ENCODE measurements at places on chromosomes 5 and 9.

DNA sequence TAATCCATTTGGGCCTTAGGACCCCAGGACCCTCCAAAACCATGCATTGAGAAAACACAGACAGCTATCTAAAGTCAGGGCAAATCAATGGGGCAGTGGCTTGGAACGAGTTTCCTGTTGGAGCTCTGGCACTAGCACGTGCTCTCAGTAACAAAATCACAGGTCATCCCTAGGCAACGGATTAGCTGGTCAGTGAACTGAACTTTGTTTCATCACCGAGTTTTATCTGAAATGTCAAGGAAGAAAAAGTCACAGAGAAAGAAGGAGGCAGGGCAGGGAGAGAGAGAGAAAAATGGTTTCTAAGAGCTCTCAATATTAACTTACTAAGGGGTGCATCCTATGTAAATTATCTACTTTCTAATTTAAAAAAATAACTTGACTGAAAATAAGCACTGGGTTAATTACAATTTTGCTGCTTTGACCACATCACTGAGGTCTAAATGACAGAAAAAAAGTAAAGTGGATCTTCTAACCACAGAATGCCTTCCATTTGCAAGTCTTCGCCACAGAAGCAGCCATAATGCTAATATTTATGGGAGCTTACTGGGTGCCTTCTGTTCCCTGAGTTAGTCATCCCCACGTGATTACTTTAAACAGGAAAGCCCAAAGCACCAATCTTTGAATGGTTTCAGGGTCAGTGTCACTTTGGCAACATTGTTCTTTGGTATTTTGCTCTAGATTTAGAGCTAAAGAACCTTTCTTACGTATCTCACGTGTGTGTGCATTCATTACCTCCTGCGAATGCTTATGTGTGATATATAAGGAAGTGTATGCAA, 503.9 kb downstream of the RASEF start:
- no peak for DNase-seq

DNA sequence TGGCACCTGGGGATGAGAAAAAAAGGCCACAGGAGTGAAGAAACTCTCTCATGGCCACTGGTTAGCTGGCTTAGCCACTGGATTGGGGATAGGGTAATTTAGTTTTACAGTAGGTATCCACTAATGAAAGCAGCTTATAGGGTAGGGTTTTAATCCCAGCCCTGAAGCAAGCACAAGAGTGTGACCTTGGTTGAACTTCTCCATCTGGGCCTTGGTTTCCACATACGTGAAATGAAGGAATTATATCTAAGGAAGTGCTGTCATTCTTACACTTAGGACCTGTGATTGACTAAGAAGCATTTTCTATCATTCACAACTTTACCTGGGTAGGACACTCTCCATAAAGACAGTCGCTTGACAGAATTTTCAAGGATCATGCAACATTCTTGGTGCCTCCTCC, 49.6 kb downstream of the FAT2 start:
- DNase-seq = no peak

GRCh38 chr5:31161781-31162181, 31.7 kb upstream of the CDH6 start:
- no peak for DNase-seq

DNA sequence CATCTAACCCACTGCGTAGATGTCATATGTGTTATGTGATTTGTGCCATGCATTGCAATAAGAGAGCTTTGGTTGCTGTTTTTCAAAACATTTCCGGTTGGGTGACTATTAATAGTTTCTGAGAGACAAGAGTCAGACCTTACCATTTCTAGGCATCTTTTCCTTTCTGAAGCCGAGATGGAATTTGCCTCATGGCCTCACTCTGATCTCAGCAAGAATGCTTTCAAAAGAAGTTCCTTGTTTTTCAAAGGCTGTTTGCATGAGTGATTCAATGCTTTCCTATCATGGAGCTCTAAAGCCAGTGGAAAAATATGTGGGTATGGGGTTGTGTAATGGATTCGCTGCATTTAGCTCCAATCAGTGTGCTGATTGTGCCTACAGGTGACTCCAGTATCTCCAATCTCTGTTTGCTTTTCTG, 203.1 kb upstream of the PPP1R2B start:
- no peak for DNase-seq

DNA sequence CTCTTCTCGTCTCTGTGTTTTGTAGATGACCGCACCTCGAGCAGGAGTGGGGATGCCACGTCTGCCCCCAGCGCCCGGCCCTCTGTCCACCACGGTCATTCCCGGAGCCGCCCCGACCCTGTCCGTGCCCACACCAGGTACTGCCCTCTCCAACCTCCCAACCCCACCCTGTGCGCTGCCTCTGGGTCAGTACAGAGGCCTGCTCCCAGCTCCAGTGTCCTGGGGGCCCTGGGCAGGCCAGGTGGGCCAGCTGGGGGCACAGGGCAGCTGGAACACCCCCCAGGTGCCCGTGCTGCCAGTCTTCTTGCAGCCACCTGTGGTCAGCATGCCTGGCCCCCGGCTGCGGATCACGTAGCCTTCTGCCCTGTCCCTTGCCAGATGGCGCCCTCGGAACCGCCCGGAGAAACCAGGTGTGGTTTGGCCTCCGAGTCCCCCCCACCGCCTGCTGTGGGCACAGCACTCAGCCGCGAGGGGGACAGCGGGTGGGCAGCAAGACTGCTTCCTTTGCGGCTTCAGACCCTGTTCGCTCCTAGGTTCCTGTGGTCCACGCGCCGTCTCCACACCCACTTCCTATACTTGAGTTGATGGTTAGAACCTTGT, 133.7 kb downstream of the WNK2 start:
- DNase-seq = no peak

DNA sequence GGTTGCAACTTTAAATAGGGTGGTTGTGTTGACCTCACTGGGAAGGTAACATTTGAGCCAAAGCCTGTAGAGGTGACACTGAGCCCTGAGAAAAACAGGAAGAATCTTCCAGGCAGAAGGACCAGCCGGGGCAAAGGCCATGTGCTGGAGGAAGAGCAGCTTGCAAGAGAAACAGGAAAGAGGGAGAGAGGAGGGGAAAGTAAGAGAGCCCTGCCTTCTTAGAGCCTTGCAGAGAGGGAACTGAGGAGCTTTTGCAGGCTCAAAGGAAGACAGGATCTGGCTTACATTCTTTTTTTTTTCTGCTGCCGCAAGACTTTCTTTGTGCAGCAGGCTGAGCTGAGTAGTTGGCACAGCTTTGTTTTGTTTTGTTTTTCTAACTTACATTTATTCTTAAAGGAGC, 17.4 kb downstream of the C9orf153 start:
- DNase-seq = no peak

GRCh38 chr9:113746486-113746885, 129.6 kb upstream of the ZNF618 start:
- DNase-seq = no peak

DNA sequence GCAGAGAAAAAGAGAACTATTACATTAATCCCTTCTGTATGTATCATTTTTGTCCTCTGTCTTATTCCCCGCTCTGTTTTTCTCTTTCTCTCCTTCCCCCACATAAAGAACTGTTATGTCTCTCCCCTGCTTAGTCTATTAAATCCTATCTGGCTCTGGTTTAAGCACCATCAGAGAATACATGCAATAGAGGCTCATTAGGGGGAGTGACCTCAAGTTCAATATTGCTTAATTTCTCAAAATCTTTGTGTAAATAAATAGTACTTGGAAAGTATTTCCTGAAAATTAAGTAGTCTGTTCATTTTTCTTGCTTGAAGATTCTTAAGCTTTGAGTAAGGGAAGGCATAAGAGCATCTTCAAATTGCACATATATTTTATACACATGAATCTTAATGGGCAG, 41.2 kb upstream of the FAM174A start:
- no peak for DNase-seq

- DNase-seq = no peak
These were observed 5.3 kb downstream of the DPYSL3 start for GRCh38 chr5:147504535-147504934.

- DNase-seq = no peak
These were observed 54.2 kb downstream of the ZSWIM6 start for GRCh38 chr5:61386045-61386800.

DNA sequence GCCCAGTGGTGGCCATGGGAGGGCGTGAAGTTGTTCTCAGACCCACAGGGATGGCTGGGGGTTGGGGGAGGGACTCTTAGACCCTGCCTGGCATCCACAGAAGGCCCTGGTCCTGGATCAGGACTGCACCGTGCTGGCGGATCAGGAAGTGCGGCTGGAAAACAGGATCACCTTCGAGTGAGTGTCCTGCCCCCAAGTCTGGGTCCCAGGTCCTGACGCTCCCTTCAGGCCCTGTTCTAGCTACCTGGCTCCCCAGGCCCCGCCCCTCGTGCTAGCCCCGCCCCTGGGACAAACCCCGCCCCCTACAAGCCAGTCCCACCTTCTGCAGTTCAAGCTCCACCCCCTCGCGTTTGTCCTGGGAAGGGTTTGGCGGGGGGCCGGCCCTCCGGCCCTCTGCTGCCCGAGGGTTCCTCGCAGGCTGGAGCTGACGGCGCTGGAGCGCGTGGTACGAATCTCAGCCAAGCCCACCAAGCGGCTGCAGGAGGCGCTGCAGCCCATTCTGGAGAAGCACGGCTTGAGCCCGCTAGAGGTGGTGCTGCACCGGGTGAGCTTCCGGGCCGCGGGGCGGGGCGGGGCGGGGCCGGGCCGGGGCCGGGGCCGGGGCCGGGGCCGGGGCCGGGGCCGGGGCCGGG, 12.9 kb downstream of the RGS14 start:
- peak; percentile 94 for DNase-seq

GRCh38 chr9:17863213-17863883, 284.5 kb downstream of the SH3GL2 start:
- no peak for DNase-seq

GRCh38 chr9:20538956-20539355, 83.3 kb downstream of the MLLT3 start:
- no peak for DNase-seq
